ENCODE measurements at places on chromosomes 11 and 22. TPM values are rescaled to one million over a fixed set of nuclear protein-coding genes. Genes with fewer than 3 reads are reported as not detected.
A peak's percentile ranks its signal among the peaks of the same experiment; 100 is the strongest.

DNA sequence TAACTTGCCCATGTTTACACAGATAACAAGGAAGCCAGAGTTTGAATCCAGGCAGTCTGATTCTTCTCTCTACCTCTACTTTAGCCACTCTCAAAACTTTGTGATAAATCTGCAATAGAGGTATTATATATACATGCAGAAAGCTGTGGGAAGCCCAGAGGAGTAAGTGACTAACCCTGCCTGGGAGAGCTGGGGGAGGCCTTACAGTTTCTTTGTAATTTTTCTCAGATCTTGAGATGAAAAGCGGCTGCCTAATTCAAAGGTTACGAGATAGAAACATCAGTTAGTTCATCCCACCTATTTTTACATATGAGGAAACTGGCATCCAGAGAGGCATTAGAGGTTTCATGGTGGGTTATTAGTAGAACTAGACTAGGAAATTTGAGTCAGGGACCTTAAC, 4.9 kb downstream of the STIM1 start:
- H3K4me3 ChIP-seq: no peak overlapping the region
- no peak overlapping the region for H3K27ac ChIP-seq
- no peaks in the 10 kb centered on the region for H3K36me3 ChIP-seq
- peaks cover 6% of the 10 kb centered on the region for H3K4me1 ChIP-seq
- no peaks in the 10 kb centered on the region for H3K27me3 ChIP-seq

DNA sequence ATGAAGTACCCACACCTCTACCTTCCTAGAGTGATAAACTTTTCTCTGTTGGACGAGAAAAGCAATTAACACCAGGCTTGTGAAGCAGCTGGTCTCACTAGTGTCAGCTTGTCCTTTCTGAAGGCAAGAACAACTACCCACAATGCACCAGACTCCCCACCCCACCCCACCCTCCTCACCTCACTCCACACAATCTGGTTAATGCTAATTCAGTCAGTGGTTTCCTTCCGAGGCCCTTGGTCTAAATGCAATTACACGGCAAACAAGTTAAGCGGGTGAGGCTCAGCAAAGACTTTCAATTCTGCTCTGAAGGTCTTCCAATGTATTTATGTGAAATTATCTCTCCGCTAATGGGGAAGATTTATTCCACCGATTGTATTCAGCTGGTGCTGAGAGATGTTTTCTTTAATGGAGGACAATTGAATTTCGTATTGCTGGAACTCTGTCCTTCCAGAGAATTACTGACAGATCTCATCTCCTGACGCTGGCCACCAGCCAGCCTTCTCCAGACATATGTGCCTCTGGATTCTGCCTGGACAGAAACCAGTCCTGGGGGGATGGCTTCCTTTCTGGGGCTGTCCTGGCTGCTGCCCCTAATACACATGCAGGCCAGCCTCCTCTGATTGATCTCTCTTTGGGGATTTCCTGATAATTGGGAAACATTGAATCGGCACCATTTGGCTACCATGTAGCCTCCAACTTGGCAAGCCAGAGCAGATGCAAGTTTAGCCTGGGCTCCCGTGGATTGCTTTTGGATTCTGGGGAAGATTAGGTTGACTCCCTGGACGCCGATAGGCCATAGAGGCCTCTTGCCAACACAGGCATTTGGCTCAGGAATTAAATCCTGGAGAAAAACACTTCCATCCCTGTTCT, 165.8 kb upstream of the NARS2 start:
- no peak overlapping the region for H3K4me3 ChIP-seq
- no peaks in the 10 kb centered on the region for H3K27me3 ChIP-seq
- no peaks in the 10 kb centered on the region for H3K4me1 ChIP-seq
- no peak for DNase-seq
- H3K27ac ChIP-seq: no peak overlapping the region

Gene CD3D
- polyA plus RNA-seq: 0.36 TPM

Gene FAU
- 1,037 TPM for polyA plus RNA-seq

Gene HEPN1
- polyA plus RNA-seq: not detected

DNA sequence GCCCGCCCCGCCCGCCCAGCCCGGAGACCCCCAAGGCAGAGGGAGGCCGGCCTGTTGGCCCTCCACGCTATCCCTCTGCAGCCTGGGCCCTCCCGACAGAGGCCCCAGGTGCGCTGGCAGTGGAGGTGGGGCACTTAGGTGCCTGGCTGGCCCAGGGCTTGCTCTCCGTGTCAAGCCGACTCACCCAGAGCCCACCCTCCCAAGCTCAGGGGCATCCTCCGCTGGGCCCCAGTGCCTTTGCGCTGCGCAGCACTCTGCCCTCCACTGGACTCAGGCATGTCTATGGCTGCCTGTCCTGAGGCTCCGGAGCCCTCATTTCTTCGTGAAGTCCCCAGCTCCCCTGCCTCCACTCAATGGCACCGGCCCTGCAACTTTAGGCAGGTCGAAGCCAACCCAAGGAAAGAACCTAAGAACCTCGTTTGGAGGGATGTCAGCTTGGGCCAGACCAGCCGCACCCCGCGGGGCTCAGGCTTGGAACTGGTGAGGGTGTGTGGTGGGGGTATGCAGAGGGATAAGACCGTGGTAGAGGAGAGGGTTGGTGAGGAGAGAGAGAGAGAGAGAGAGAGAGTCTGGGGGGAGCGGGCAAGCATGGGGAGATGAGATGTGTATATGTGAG, 6.1 kb downstream of the SMIM45 start:
- H3K4me1 ChIP-seq: no peaks in the 10 kb centered on the region
- H3K4me3 ChIP-seq: no peak overlapping the region
- H3K27ac ChIP-seq: no peak overlapping the region

GRCh38 chr22:20653012-20653794, 120.7 kb upstream of the SERPIND1 start:
- no peak for DNase-seq

DNA sequence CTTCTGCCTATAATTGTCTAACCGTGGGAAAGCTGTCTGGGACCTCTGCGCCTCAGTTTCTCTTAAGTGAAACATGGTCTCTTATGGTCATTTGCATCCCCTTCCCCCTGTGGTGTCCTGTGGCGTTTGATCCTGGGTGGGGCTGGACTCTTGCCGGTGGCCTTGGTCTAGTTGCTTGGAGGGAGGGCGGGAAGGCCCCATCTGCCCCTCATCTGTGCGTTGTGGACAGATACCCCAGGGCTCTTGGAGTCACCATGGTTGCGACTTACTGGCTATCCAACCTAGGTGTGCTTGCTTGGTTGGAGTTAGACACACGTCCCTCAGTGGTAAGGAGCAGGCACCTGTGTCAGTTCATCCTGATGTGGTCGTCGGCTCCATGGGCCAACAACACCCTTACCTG, 15.2 kb downstream of the SHANK3 start:
- no peak overlapping the region for H3K27ac ChIP-seq
- DNase-seq: peak; percentile 38
- no peak overlapping the region for H3K4me3 ChIP-seq
- H3K27me3 ChIP-seq: no peaks in the 10 kb centered on the region
- H3K36me3 ChIP-seq: no peaks in the 10 kb centered on the region

DNA sequence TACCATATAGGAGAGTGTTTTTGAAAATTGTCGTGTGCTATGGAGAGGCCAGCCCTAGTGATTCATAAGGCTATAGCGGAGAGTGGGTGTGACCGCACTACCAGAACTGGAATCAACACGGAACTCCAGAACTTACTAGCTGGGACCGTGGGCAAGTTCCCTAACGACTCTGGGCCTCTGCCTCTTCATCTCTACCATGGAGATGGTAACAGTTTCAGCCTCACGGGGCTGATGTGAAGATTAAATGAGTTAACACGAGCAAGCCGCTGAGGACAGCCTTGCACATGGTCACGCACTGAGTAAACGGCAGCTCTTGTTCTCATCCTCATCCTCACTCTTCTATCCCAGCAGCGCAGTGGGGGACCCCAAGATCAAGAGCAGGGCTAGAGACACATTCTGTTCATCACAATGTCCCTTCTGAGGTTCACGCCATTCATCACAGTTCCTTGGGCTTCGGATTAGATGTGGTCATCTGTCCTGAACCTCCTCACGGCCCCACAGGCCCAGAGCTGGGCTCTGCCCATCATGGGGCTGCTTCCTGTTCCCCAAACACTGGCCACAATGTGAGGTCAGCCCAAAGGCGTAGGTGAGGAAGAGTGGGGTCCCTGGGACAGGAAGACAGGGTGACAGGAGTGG, 47.2 kb upstream of the CD5 start:
- H3K4me1 ChIP-seq: no peaks in the 10 kb centered on the region
- no peak for DNase-seq
- H3K27ac ChIP-seq: no peak overlapping the region
- no peak overlapping the region for H3K4me3 ChIP-seq
- H3K27me3 ChIP-seq: no peaks in the 10 kb centered on the region

- H3K4me1 ChIP-seq: no peaks in the 10 kb centered on the region
- no peak overlapping the region for H3K27ac ChIP-seq
- H3K4me3 ChIP-seq: no peak overlapping the region
- no peaks in the 10 kb centered on the region for H3K36me3 ChIP-seq
These were observed 3.2 kb upstream of the GAB2 start for GRCh38 chr11:78420796-78421209.
